ENCODE measurements at places on chromosomes 6 and 20.

DNA sequence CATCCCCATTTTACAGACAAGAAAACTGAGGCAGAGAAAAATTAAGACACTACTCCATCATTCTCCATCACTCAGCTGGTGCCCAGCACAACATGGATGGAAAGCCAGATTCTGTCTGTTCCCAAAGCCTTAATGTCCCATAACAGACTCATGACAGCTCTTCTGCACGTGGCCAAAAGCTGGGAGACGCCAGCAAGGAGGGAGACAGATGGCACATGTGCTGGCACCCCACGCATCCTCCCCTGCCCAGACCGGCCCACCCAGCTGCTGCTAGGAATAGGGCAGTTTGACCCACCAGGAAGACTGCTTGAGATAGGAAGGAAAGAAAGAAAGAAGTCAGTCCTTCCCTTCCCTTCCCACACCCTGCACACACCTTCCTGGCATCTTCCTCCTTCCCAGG is 96.3 kb downstream of the PREX1 start:
- no peak for DNase-seq

- DNase-seq, result no peak
Measured at GRCh38 chr6:39698789-39699188, 26.4 kb downstream of the KIF6 start.

DNA sequence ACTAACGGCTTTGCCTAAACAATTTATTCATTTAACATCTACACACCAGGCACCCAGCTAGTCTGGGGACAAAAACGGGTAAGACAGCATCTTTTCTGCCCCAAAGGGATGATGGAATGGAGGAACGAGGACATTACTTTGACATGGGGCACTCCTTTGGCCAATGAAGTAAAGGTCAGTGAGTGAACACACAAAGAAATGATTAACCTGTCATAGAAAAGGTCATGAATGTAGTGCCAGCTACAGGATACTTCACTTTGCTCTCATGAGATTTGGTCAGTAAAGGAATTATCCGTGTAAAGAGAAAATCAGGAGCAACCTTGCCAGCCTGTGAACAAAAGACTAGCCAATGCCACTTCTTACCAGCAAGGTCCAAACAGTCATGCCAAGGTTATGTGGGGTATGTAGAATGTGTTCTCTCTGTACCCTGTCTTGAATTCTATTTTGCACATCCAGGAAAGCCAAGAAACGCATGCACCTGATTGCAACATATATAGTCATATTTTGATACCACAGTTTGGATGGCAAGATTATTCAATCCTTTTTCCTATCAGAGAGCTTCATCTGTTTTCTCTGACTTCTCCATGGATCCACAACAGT is 145.3 kb downstream of the GMPR start:
- DNase-seq, result no peak

GRCh38 chr20:32149566-32150170 is 40.2 kb downstream of the TM9SF4 start:
- no peak for DNase-seq

GRCh38 chr6:48985025-48985424 is 478.0 kb downstream of the MMUT start:
- DNase-seq, result no peak

DNA sequence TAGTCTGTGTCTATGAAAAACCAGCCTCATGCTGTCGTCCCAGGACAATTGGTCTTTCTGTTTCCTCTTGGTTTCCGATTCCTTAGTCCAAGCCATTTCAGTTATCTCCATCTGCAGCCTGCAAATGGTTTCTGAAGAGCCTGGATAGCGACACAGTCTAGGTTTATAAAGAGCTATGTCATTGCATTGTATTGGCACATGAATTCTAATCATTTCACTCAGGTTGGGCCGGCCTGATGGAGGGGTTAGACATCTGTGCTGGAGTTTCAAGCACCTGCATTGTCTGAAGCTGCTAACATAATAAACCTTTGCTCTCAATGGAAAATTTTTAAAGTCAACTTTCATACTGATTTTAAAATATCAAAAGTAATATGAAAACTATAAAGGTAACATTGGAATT is 232.6 kb upstream of the MAP3K7 start:
- no peak for DNase-seq

GRCh38 chr6:98467091-98467490 is 367.3 kb upstream of the POU3F2 start:
- DNase-seq, result no peak

GRCh38 chr20:17616480-17617211 is 46.8 kb downstream of the DSTN start:
- peak; percentile 72 for DNase-seq

- peak; percentile 65 for DNase-seq
Measured at GRCh38 chr6:44472250-44472945, 84.9 kb downstream of the CDC5L start.

DNA sequence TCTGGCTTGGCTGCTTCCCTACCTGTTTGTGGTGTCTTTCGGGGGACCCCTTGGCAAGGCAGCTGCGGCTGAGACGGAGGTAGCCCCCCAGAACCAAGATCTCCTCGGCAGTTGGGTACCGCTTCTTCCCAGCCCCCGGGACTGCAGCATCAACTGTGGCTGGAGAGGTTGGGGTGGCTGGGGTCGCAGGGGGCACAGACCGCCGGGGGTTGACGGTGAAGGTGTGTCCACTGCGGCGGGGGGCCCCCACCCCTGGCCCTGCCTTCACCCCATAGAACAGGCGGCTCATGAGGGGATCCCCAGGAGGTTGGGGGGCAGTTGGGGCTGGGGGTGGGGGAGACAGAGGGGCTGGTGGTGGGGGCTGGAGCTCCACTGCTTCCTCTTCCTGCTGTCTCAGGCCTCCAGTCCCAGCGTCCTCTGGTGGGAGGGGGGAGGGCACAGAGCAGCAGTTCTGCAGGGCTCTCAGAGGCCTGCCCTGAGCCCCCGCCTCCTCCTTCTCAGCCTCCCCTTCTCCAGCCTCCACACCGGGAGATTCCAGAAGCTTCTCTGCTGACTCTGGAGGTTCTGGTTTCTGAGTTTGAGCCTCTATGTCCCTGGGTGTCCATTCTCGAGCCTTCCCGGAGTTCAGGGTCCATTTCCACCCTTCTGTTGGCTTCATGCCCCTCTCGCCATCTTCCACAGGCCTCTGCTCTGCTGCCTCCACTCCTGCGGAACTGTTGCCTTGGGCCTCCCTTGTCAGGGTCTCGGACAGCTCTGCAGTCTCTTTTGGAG is 1.9 kb downstream of the PPP1R18 start:
- DNase-seq, result no peak

- no peak for DNase-seq
Measured at GRCh38 chr6:33430991-33431879, 11.4 kb downstream of the SYNGAP1 start.

GRCh38 chr6:34248198-34248726 is 544 bp downstream of the SMIM29 start:
- no peak for DNase-seq

DNA sequence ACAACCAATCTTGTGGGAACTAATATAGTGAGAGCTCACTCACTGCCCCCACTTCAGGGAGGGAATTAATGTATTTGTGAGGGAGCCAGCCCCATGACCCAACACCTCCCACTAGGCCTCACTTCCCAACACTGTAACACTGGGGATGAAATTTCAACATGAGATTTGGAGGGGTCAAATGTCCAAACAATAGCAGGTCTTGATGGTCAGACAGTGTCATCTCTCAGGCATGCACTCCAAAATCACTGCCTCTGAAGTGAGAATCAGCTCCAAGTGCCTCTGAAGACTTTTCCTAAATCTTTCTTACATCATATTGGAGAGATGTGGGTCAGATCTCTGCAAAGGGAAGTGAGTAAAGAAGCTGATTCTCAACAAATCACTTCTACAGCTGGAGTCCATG is 13.8 kb upstream of the SAYSD1 start:
- no peak for DNase-seq

DNA sequence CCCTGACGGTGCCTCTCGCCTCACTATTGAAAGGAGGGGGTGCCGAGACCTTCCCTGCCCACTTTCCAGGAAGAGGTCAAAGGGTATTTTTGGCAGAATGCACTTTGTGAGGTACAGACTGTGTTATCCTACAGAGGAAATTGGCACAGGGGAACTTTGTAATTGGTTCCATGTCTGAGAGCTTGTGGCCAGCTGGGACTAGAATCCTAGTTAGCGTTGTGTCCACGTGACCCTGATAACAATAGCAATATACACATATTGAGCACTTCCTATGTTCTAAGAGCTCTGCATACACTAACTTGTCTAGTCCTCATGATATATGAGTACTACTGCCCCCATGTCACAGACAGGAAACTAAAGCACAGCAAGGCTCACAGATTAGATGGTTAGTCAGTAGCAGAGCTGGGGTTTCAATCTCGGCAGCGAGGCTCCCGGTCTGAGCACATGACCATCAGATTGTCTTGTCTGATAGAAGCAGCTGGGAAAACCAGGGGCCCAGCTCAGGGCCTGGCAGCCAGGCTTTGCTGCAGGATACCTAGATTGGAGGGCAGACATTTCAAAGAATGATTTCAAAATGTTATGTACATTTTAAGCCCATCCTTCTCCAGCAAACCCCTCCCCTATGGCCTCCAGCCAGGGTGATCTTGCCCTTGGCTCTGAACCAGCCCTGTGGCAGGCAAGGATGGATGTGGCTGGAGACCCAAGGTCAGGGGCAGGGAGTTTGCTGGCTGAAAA is 1.4 kb downstream of the MAPK13 start:
- DNase-seq, result no peak

DNA sequence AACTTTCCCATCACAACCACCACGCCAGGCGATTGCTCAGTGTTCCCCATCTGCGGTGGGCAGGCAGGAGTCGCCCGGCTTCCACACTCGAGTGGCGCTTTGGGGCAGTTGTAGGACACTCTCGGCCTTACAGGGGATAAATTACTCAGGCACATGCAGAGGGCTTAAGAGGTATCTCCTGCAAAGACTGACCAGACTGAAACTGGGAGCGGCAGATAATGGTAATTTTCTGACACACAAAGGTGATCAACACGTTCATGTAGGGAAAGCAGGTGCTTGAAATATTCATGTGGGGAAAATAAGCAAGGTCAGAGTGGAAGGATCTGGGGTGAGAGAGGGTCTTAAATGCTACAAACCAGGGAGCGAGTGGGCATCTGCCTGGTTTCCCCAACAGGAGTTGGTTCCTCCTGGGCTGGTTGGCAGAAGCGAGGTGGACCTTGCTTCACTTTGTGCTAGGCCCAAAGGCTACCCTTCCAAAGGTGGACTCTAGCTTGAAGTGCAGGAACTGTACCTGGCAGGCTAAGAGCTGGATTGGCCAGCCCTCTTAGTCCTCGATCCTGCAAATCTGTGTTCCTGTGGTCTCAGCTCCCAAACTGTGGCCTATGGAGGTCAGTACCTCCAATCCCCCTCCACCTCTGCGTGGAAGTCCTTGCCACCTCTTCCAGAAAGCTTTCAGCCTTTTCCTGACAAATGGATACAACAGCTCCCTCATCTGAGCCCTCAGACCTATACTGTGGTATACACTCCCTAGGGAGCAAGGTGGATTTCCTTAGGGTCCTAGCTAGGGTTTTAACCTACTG is 16.7 kb downstream of the PLAGL2 start:
- peak; percentile 62 for DNase-seq

DNA sequence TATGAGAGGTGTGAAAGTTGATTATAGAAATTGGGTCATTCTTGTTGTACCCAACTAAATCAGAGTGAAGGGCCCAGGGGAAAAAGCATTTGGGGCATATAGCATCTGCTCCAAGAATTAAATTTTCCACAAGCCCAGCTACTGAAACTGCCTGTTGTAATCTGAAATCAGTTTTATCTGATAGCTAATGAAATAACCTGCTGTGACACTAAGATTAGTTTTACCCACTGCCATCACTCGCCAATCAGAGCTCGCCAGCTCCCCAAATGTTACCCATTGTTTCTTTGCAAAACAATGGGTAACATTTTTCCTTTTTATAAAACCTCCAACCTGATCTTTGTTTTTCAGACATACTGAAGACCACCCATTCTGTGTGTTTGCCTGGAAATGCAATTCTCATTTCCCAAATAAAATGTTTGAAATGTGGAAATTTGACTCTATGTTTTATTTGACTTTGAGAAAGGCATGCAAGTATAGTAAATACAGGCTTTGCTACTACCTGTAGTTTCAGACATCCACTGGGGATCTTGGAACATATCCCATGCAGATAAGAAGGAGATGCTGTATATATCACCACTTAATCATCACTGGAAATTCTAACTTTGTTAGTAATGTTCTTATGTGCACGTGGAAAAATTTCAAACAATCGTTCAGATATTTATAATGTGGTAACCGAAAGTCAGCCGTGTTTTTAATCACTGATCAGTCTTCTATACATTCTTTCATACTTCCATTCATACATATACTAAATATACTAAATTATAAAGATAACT is 6.3 kb upstream of the AHI1 start:
- no peak for DNase-seq

- no peak for DNase-seq
Measured at GRCh38 chr20:38066969-38067716, 33.6 kb downstream of the RPRD1B start.

- no peak for DNase-seq
Measured at GRCh38 chr6:163716690-163717089, 302.2 kb downstream of the QKI start.

DNA sequence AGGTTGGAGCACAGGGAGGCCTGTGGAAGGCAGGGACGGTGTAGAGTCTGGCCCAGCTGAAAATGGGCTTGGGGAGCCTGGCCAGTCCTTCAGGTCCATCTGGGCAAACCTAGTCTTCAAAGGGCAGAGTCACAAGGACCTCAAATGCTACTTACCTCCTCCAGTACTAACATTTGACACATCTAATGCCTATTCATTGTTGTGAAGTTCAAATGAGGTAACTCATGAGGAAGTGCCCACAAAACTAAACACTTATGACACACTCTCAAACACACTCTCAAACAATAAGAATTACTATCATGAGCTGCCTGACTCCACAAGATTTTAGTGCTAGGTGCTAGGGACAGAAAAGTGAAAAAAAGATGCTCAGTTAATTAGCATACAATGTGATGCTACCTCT is 27.1 kb downstream of the DAAM2 start:
- DNase-seq, result no peak

GRCh38 chr6:11952316-11952715 is 59.8 kb upstream of the HIVEP1 start:
- DNase-seq, result no peak

DNA sequence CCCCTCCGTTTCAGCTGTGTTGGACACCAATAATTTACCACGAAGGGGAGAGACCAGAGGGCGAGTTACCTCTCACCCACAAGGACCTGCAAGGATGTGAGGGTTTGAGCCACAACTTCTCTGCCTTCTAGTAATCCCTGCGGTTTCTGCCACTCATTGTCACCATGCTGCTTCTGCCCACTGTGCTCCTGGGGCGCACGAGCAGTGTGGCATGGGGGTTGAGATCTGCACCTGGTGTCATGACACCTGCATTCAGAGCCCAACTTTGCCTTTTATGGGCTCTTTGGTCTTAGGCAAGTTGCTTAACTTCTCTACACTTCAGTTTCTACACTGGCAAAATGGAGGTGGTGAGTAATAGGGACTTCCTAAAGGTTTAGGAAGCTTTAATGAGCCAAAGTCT is 84.9 kb downstream of the SOBP start:
- no peak for DNase-seq

DNA sequence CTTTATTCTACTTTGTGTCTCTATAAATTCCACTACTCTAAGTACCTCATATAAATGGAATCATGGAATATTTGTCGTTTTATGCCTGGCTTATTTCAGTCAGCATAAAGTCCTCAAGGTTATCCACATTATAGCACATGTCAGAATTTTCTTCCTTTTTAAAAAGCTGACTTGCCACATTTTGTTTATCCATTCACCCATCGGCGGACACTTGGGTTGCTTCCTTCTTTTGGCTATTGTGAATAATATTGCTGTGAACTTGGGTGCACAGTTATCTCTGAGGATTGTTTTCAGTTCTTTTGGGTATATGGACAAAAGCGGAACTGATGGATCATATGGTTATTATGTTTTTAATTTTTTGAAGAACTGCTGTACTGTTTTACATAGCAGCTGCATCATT is 39.1 kb upstream of the ME1 start:
- DNase-seq, result no peak

- DNase-seq, result no peak
Measured at GRCh38 chr6:150800674-150801314, 64.7 kb upstream of the MTHFD1L start.
